ENCODE measurements at places on chromosomes 3 and 15.
A peak's percentile ranks its signal among the peaks of the same experiment; 100 is the strongest.

- DNase-seq = no peak
Observed at GRCh38 chr3:58685641-58686040, 19.1 kb upstream of the FAM3D start.

GRCh38 chr15:101692801-101693598 lies 31.3 kb downstream of the TARS3 start:
- DNase-seq = no peak

- no peak for DNase-seq
Observed at GRCh38 chr15:46304321-46304720, 669.5 kb downstream of the SQOR start.

- no peak for DNase-seq
Observed at GRCh38 chr3:129736070-129736469, 129.6 kb upstream of the PLXND1 start.

DNA sequence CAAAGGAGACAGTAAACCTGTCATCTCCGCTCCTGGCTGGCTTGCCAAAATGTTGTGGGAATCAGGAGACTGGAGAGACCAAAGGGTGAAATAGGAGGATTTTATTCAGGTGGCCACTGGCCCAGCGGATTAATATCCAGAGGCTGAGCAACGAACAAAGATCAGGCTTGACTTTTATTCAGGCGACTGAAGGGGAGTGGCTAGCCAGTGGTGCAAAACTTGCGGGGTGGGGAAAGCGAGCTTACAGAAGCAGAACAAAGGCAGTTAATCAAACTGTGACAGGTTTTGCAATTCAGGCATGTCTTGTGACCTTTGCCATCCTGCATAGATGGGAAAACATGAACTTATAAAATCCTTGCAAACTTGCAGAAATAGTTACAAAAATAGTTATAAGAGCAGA lies 19.8 kb upstream of the ACAD9 start:
- DNase-seq = no peak

DNA sequence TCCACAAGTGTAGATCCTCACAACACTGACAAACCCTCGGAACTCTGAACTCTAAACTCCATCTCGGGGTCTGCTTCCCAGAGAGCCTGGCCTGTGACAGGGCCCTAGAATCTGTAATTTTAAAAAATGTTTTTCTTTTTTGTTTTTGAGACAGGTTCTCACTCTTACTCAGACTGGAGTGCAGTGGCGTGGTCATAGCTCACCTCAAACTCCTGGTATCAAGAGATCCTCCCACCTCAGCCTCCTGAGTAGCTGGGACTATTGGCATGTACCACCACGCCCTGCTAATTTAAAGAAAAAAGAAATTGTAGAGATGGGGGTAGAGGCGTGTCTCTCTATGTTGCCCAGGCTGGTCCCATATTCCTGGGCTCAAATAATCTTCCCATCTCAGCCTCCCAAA lies 26.2 kb downstream of the CRABP1 start:
- DNase-seq = peak; percentile 38

GRCh38 chr15:40937762-40938535 lies 8.8 kb downstream of the DLL4 start:
- peak; percentile 65 for DNase-seq

- no peak for DNase-seq
Observed at GRCh38 chr15:54644796-54645195, 551.9 kb downstream of the RSL24D1 start.

DNA sequence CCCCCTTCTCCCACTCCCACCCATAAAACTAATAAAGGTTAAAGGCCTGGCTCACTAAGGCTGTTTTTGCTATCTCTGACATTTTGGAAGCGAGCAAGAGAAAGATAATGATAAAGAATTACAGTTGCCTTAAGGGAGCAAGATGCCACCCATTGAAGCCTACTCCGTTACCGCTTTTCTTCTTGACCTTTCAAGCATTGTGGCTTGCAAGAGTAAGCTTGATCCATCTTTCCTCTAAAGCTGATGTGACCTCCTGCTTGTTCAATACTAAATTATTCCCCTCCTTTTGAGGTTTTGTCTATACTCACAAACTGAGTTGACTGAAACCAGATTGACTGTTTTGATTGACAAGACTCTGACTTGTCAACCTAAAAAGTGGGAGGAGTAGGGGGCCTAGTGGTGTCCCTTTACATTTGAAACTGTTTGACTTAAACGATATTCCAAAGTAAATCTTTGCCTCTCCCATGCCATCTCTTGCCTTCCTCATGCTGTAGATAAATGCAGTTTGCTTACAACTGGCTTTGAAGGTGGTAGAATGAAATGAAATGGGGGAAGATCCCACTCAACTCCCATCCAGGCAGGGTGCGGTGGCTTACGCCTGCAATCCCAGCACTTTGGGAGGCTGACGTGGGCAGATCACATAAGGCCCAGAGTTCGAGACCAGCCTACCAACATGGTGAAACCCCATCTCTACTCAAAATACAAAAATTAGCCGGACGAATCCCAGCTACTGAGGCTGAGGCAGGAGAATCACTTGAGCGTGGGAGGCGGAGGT lies 8.0 kb downstream of the TRIM71 start:
- DNase-seq = no peak

GRCh38 chr15:67048281-67049279 lies 16.8 kb upstream of the SMAD3 start:
- DNase-seq = peak; percentile 82

- no peak for DNase-seq
Observed at GRCh38 chr3:9761919-9762318, 7.8 kb downstream of the CAMK1 start.

GRCh38 chr3:4900298-4900697 lies 78.9 kb upstream of the BHLHE40 start:
- DNase-seq = no peak

- DNase-seq = no peak
Observed at GRCh38 chr15:38050529-38051448, 116.3 kb downstream of the TMCO5A start.

DNA sequence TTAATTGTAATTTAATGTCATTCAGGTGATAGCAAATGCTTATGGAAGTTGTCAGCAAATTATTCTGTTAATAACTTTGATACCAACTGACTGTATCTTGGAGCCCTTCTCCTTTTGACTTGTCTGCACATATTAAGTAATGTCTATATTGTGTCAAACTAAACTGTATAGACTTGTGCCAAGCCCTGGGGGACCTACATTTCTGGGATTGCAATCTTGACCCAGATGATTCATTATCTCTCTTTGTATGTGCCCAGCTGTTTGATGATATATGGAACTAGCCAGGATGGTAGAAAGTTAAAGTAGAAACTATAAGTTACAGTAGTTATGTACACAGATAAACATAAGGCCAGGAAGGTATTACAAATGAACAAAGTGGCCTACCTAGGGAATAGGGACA lies 402.8 kb upstream of the RARB start:
- DNase-seq = no peak

DNA sequence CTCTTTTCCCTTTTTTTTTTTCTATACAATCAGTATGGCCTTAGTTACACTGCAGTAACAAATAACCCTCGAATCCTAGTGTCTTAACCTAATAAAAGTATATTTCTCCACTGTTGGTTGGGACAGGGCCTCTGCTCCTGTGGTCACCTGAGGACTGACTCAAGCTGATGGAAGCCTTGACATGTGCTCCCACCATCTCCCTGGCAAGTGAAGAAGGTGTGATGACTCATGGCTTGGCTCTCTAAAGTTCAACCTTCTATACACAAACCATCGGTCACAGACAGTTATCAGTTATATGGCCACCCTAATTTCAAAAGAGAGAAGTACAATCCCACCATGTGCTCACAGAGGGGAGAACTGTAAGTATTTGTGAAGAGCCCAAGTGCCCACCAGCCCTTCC lies 65.8 kb upstream of the CACNA2D3 start:
- no peak for DNase-seq

GRCh38 chr15:67066959-67067853 lies 1.8 kb downstream of the SMAD3 start:
- peak; percentile 56 for DNase-seq

DNA sequence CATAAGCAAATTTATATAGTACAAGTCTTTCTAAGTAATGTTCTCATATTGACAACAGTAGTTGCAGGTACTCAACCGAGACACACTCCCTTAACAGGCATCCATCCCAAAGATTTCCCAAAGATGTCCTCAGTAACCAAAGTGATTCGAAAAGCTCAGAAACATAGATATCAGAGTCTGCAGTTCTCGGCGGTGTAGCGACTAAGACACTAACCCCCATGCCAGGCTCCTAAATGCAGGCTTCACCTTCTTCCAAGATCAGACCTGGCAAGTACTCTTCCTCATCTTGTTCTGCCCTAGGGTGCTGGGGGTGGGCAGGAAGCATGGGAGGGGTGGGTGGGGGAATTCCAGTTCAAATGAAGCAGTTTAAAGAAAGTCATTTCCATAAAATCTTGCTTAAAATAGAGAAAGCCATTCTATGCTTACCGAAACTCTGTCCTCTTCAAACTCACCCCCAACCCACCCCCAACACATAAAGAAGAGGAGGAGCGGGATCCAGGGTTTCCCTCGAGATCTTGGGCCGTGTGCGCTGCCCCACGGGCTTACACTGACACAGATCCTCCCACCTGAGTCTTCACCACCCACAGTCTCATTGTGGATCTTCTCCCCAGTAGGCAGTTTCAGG lies 59.0 kb upstream of the BCL6 start:
- DNase-seq = no peak

DNA sequence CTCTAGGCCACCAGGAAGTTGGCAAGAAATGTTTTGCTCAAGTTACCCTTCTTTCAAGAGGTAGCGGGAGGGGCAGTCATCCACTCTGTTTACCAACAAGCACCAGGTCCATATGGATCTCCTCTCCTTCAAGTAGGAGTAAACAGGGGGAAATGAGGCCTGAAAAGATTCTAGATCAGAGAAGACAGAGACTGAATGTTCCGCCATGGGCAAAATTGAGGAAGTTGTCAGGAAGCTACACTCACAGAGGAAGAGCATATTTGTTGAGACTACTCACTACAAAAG lies 81.6 kb downstream of the KLF15 start:
- no peak for DNase-seq

DNA sequence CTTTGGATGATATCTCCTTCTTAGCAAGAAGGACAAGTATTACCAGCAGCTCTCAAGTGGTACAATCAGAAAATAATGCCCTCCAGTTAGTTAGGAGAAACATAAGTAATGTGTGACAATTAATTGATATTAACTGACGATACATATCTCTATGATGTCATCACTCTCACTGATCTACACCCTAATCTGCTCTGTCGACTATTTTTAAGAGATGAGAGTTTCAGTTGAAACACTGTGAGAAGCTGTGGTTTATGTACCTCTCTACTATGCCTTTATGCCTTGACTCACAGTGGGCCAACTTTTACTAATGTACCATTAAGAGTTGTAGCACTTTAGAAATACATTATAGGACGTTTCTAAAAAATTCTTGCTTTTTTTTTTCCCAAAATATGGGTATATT lies 8.6 kb downstream of the CEP152 start:
- no peak for DNase-seq

GRCh38 chr3:164723396-164723795 lies 354.9 kb downstream of the SI start:
- no peak for DNase-seq

DNA sequence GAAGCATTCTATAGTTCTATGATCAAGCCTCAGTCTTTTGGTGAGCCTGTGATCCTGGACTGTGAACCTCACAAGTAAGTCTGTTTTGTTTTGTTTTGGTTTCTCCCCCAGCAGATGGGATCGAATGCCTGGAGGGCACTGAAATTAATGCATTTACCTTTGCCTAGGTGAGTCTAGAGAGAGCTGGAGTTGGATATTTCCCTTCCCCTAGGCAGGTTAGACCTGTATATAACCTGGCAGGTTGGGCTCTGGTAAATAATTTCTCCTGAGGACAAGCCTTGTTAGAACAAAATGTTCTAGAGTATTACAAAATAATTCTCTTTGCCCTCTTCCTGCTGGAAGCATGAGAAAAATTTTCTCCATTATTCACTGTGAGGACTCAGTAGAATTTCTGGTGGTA lies 211.9 kb downstream of the TPRG1 start:
- no peak for DNase-seq

- no peak for DNase-seq
Observed at GRCh38 chr3:32105291-32106131, 909 bp upstream of the GPD1L start.

- DNase-seq = no peak
Observed at GRCh38 chr15:63462088-63462487, 42.3 kb upstream of the USP3 start.

DNA sequence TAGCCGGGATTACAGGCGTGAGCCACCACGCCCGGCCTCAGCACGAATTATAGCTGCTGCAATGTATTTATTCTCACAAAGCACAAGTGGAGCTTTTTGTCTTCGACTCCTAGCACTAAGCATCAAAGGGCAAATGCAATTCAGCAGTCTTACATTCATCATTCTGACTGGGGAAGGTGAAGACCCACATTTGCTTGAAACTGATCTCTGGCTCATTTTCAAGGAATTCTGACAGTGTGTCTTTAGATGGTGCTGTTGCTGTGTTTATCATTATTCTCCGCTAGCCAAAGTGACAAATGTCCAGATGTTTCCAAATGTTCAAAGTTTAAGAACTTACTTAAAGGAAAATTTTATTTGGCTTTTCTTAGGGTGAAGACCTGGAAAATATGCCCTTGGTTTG lies 55.9 kb downstream of the SGO1 start:
- no peak for DNase-seq

- DNase-seq = no peak
Observed at GRCh38 chr15:53591041-53591440, 168.4 kb downstream of the WDR72 start.

GRCh38 chr3:48232734-48233133 lies 8.2 kb upstream of the ZNF589 start:
- peak; percentile 81 for DNase-seq

DNA sequence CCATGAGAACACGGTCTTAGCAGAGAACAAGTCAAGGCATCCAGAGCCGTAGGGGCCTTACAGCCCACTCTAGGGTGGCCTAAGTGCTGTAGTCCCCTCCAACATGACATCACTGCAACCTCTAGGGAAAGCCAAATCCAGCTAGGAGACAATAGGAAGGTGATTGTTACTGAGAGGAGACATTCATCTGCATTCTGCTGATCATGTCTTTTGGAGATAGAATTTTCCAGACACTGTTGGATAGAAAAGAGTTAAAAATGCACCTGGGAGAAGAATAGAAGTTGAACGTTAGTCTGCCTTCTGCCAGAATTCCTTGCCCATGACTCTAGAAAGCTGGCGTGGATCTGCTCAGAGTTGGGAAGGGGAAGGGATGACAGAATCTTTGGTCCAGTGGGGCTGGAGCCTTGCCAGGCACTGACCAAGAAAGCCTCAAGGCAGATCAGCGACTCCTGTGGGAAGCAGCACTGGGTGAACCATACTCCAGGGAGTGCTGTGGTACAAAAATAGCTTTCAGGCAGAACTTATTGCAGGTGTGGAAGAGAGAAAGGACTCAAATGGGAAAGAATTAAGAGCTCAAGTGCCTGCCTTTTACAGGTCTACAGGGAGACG lies 44.8 kb upstream of the RAF1 start:
- peak; percentile 74 for DNase-seq

DNA sequence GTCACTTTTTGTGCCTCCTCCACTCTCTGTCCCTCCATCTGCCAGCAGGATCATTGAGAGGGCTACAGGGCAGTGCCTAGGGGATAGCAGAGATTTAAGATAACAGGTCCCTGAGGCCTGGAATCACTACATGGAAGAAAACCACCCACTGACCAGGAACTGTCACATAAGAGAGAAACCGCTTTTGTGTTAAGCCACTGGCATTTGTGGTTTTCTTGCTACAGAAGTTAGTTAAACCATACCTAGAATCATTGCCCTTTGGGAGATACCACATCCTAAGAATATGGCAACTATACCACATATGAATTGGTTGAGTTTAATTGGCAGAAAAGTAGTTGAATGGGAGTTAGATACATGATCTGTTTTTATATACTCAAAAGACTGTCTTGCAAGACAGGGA lies 112.8 kb upstream of the LPP start:
- DNase-seq = no peak
